ENCODE measurements at places on chromosomes 3 and 15. TPM values are rescaled to one million over a fixed set of nuclear protein-coding genes. Genes with fewer than 3 reads are reported as not detected.

DNA sequence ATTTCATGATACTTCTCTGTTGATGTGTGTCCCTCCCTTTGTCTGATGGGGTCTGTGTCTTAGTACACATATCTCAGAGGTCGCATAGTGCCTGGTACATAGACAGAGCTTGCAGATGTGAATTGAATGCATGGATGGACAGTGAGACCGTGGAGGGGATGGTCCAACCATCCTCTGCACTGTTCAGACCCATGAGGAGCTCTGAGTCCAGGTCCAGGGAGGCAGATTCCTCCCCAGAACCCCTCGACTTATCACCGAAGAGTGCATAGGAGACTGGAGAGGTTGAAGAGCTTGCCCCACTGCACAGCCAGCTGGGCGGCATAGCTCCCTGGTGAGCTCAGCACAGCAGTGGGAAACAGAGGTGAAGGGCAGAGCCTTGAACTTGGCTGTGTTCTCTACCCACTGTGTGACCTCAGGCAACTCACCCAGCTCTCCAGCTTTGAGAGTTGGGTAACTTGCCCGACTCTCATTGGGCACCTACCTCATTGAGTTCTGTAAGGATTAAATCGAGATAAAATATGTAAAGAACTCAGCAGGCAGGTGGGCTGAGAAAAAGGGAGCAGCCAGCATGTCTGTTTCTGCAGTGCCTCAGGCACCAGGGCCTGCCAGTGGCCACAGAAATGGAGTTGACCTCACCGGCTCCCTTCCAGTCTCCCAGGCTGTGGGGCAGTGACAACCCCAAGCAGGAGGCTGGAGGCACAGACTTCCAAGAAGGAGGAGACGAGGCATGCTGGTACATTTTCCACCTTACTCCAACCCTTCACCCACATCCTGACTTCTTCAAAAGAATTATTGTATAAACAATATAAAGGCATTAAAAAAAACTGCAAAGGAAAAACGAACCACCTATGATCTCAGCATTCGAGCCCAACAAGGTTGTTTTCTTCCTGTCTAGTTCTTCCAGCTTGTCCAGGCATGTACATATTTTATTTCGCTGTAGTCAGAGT, 54.1 kb upstream of the TFRC start:
- H3K27me3 ChIP-seq, result no peaks in the 10 kb centered on the region
- peaks cover 6% of the 10 kb centered on the region for H3K4me1 ChIP-seq
- no peak overlapping the region for H3K4me3 ChIP-seq
- H3K36me3 ChIP-seq, result no peaks in the 10 kb centered on the region
- H3K27ac ChIP-seq, result no peak overlapping the region

- no peak for DNase-seq
- H3K36me3 ChIP-seq, result no peaks in the 10 kb centered on the region
- H3K4me1 ChIP-seq, result no peaks in the 10 kb centered on the region
- no peak overlapping the region for H3K27ac ChIP-seq
- H3K27me3 ChIP-seq, result no peaks in the 10 kb centered on the region
Measured at GRCh38 chr15:23422946-23423708, 23.9 kb downstream of the GOLGA6L2 start.

GRCh38 chr3:46898321-46899150, 21.0 kb downstream of the PTH1R start:
- no peak overlapping the region for H3K27ac ChIP-seq
- no peaks in the 10 kb centered on the region for H3K36me3 ChIP-seq
- H3K4me3 ChIP-seq, result peak overlapping the region; percentile 4
- no peak for DNase-seq
- H3K27me3 ChIP-seq, result peaks cover 31% of the 10 kb centered on the region

DNA sequence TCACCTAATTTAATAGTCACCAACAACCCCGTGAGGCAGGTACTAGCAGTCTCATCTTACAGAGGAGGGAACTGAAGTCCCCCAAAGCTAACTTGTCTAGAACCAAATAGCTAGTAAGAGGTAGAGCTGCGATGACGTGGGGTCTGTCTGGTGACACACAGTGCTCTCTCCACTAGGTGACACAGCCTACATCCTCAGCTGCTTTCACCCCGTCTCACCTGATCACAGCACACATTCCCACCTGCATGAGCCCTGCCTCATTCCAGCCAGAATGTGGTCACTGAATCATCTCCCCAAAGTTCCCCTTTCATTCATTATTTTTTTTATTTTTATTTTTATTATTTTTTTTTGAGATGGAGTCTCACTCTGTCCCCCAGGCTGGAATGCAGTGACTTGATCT, 21.3 kb upstream of the MAGEF1 start:
- H3K36me3 ChIP-seq, result no peaks in the 10 kb centered on the region
- H3K4me1 ChIP-seq, result no peaks in the 10 kb centered on the region
- DNase-seq, result no peak
- no peak overlapping the region for H3K4me3 ChIP-seq
- H3K27me3 ChIP-seq, result peaks cover 7% of the 10 kb centered on the region

DNA sequence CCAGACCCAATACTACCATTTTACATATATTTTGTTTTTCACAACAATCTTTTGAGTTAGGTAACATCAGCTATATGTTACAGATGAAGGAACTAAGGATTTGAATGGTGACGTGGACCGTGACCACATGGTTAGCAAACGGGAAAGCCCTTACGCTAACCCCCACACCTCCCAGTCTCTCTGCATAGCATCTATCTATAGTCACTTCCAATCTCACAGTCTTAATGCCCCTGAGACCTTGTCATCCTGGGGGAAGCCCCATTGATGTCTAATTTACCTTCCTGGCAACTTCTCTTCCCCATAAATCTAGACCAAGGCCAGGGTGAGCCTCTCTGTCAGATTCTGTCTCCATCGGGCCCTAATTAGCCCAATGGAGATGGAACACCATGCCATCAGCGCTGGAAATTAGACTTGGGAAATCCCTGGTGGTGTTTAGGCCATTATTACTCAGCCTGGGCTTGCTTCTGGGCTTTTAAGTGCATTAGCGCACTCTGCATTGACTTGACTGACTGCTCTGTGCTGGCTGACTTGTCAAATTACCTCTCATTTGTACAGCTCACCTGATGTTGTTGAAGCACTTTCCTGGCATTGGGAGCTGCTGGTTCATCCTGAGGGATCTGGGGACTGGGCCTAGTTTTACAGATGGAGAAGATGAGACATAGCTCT, 34.0 kb upstream of the SH3GL3 start:
- DNase-seq, result no peak
- H3K4me1 ChIP-seq, result no peaks in the 10 kb centered on the region
- H3K36me3 ChIP-seq, result no peaks in the 10 kb centered on the region

GRCh38 chr3:81951106-81951505, 189.7 kb upstream of the GBE1 start:
- no peaks in the 10 kb centered on the region for H3K36me3 ChIP-seq
- no peaks in the 10 kb centered on the region for H3K27me3 ChIP-seq
- no peak for DNase-seq
- H3K4me3 ChIP-seq, result no peak overlapping the region

DNA sequence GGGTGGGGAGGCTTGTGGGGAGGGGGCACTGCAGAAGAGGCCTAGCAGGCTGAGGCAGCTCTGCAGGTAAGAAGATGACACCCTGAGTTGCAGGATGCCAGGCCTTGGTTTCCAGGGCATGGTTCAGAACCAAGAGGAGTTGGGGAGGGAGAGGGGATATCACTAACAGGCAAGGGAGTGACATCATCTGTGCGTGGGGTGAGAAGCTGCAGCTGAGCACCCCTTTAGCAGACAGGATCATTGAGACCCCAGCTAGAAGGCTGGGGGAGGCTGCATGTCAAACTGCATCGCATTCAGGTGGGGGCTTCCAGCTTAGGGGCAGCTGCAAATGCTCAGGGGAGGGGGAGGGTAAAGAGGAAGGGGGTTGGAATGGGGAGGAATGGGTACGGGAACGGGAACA, 23.0 kb downstream of the CACNA2D2 start:
- no peak overlapping the region for H3K4me3 ChIP-seq
- H3K27ac ChIP-seq, result no peak overlapping the region
- DNase-seq, result no peak
- no peaks in the 10 kb centered on the region for H3K4me1 ChIP-seq

- peaks cover 18% of the 10 kb centered on the region for H3K4me1 ChIP-seq
- H3K27ac ChIP-seq, result peak overlapping the region; percentile 50
- peaks cover 4% of the 10 kb centered on the region for H3K36me3 ChIP-seq
- H3K4me3 ChIP-seq, result no peak overlapping the region
- no peaks in the 10 kb centered on the region for H3K27me3 ChIP-seq
- no peak for DNase-seq
Measured at GRCh38 chr3:188446766-188447165, 292.8 kb downstream of the LPP start.

- H3K27ac ChIP-seq, result no peak overlapping the region
- peaks cover 17% of the 10 kb centered on the region for H3K27me3 ChIP-seq
- no peak for DNase-seq
- no peaks in the 10 kb centered on the region for H3K36me3 ChIP-seq
- no peak overlapping the region for H3K4me3 ChIP-seq
Measured at GRCh38 chr3:44237665-44238064, 4.0 kb upstream of the TOPAZ1 start.

- DNase-seq, result no peak
- no peak overlapping the region for H3K4me3 ChIP-seq
- no peaks in the 10 kb centered on the region for H3K4me1 ChIP-seq
- H3K36me3 ChIP-seq, result no peaks in the 10 kb centered on the region
- no peak overlapping the region for H3K27ac ChIP-seq
Measured at GRCh38 chr3:117562000-117562399, 852.4 kb downstream of the TUSC7 start.

GRCh38 chr3:71497367-71497897, 86.1 kb downstream of the FOXP1 start:
- no peak for DNase-seq
- H3K4me3 ChIP-seq, result no peak overlapping the region
- H3K27me3 ChIP-seq, result no peaks in the 10 kb centered on the region
- H3K4me1 ChIP-seq, result peaks cover 83% of the 10 kb centered on the region

- no peak for DNase-seq
- H3K27ac ChIP-seq, result no peak overlapping the region
- H3K36me3 ChIP-seq, result peaks cover 2% of the 10 kb centered on the region
- no peaks in the 10 kb centered on the region for H3K27me3 ChIP-seq
- H3K4me3 ChIP-seq, result no peak overlapping the region
- H3K4me1 ChIP-seq, result peaks cover 33% of the 10 kb centered on the region
Measured at GRCh38 chr3:197810901-197811300, 19.8 kb downstream of the LRCH3 start.

- no peak overlapping the region for H3K4me3 ChIP-seq
- no peaks in the 10 kb centered on the region for H3K36me3 ChIP-seq
- H3K27ac ChIP-seq, result no peak overlapping the region
- H3K4me1 ChIP-seq, result no peaks in the 10 kb centered on the region
- H3K27me3 ChIP-seq, result no peaks in the 10 kb centered on the region
- DNase-seq, result no peak
Measured at GRCh38 chr3:171636666-171637065, 173.6 kb downstream of the PLD1 start.

GRCh38 chr3:71244826-71245488, 338.6 kb downstream of the FOXP1 start:
- no peak overlapping the region for H3K27ac ChIP-seq
- H3K27me3 ChIP-seq, result no peaks in the 10 kb centered on the region
- no peak overlapping the region for H3K4me3 ChIP-seq

- H3K27ac ChIP-seq, result no peak overlapping the region
- no peak for DNase-seq
- no peak overlapping the region for H3K4me3 ChIP-seq
- H3K4me1 ChIP-seq, result no peaks in the 10 kb centered on the region
Measured at GRCh38 chr3:174159604-174160003, 699.5 kb upstream of the NAALADL2 start.

GRCh38 chr3:138408751-138409570, 25.5 kb upstream of the ESYT3 start:
- H3K36me3 ChIP-seq, result no peaks in the 10 kb centered on the region
- no peak overlapping the region for H3K4me3 ChIP-seq
- H3K27ac ChIP-seq, result no peak overlapping the region
- DNase-seq, result no peak
- no peaks in the 10 kb centered on the region for H3K4me1 ChIP-seq
- peaks cover 35% of the 10 kb centered on the region for H3K27me3 ChIP-seq

DNA sequence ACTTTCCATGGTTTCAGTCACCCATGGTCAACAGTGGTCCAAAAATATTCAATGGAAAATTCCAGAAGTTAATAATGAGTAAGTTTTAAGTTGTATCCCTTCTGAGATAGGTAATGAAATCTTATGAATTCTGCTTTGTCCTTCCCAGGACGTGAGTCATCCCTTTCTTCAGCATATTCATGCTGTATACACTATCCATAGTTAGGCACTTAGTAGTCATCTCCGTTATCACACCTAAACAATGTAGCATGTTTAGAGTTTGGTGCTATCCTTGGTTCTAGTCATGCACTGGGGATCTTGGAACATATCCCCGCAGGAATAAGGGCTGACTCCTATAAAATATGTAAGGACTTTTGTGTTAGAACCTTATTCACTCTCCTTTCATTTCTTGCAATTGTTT, 153.2 kb downstream of the UNC13C start:
- no peak for DNase-seq
- H3K36me3 ChIP-seq, result no peaks in the 10 kb centered on the region
- H3K27me3 ChIP-seq, result no peaks in the 10 kb centered on the region

DNA sequence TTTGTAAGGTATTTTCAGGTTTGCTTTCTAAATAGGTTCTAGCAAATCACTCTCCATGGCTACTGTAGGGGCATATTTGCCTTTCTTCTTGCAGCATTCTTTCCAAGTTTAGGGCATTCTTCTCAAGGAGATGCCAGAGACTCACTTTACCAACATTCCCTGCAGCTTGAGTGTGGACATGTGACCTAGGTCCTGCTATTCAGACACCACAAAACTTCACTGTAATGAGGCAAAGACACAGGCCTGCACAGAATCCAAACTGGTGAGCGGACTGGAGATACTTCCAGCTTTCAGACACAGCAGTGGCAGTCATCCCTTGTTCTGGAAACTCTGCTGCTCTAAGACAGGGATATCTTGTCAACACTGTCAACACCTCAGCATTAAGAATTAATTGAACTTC, 146.4 kb upstream of the PFN2 start:
- no peak overlapping the region for H3K4me3 ChIP-seq
- no peak overlapping the region for H3K27ac ChIP-seq

- no peak overlapping the region for H3K4me3 ChIP-seq
- H3K27ac ChIP-seq, result no peak overlapping the region
- H3K27me3 ChIP-seq, result no peaks in the 10 kb centered on the region
- H3K36me3 ChIP-seq, result peaks cover 59% of the 10 kb centered on the region
- peaks cover 32% of the 10 kb centered on the region for H3K4me1 ChIP-seq
Measured at GRCh38 chr3:197241173-197241572, 57.2 kb downstream of the DLG1 start.

GRCh38 chr3:50242851-50243542, 7.0 kb downstream of the GNAI2 start:
- H3K4me3 ChIP-seq, result peak overlapping the region; percentile 91
- H3K27ac ChIP-seq, result peak overlapping the region; percentile 97
- H3K4me1 ChIP-seq, result peaks cover 97% of the 10 kb centered on the region
- H3K27me3 ChIP-seq, result no peaks in the 10 kb centered on the region

- H3K4me3 ChIP-seq, result no peak overlapping the region
- no peaks in the 10 kb centered on the region for H3K36me3 ChIP-seq
- H3K27ac ChIP-seq, result no peak overlapping the region
- DNase-seq, result no peak
- H3K27me3 ChIP-seq, result no peaks in the 10 kb centered on the region
Measured at GRCh38 chr3:148513096-148513543, 184.6 kb upstream of the AGTR1 start.

GRCh38 chr3:86788371-86788770, 202.6 kb downstream of the VGLL3 start:
- H3K36me3 ChIP-seq, result no peaks in the 10 kb centered on the region
- no peak for DNase-seq
- no peaks in the 10 kb centered on the region for H3K27me3 ChIP-seq

MYH15 gene
- total RNA-seq, result 1.8 TPM

TMEM158 gene
- total RNA-seq, result not detected

PAQR9 gene
- total RNA-seq, result not detected

ANKUB1 gene
- total RNA-seq, result not detected

EHD4 gene
- total RNA-seq, result 22.6 TPM

ATP13A4 gene
- 3.2 TPM for total RNA-seq

P2RY1 gene
- 2.4 TPM for total RNA-seq

PAQR5 gene
- total RNA-seq, result not detected

LIPC gene
- total RNA-seq, result 0.93 TPM
